ENCODE measurements at places on chromosomes 4 and X.

- no peak for DNase-seq
These were observed 20.8 kb upstream of the SLC10A4 start for GRCh38 chr4:48462363-48462762.

DNA sequence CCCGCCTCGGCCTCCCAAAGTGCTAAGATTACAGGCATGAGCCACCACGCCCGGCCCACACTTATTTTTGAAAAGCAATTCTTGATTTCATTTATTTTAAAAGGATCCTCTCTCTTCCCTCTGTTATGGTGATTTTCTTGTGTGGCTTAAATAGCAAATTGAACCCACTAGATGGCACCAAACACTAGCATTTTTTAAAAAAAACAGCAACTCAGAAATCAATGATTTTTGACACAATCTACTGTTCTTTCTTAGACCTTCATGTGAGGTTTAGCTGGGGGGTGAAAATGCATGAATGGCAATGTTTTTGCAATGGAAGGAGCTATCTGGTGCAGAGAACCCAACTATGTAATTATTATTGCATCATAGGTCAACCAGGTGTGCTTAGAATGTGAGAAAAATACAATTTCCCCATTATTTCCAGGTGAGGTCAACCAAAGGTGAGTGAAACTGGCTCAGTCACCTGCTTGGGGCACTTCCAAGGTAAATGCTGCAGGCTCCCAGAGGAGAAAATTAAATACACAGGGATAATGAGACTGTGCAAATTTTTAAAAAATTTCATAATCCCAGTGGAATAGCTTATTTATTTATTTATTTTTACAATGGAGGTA, 226.7 kb upstream of the PRKX start:
- DNase-seq: no peak

DNA sequence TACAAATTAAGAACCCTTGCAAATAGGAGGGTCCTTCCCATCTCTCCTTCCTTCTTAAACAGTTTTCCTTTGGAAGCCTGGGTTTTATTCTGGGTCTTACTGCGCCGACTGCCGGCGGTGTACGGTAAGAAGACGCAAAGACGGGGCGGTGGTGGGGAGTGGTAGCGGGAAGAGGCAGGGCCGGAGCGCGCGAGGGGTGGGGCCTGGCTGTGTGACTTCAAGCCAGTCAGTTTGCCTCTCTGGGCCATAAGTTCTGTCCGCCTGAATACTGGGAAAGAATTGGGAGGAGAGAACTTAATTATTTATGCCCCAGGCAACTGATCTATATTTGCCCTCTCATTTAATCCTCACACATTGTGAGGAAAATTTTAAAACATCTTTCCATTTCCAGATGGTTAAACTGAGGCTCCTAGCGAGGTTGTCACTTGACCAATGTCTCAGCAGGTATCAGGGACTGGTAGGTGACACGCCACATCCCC, 726 bp upstream of the KANTR start:
- DNase-seq: peak; percentile 74

DNA sequence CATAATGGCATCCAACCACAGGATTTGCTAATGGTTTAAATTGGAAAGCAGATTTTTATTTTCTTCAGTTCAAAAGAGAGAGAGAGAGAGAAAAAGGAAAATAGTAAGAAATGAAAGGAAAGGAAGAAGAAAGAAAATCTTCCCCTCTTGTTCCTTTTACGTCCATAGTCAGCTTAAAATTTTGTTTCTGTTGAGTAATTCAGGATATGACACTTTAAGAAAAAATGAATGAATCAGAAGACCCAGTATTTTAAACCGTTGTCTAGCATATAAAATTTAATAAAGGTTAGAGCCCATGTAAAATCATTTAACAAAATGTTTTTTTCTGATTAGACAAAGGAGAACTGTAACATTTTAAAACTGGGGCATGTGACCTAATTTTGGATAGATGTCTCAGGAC, 391.8 kb upstream of the EPHA5 start:
- no peak for DNase-seq

DNA sequence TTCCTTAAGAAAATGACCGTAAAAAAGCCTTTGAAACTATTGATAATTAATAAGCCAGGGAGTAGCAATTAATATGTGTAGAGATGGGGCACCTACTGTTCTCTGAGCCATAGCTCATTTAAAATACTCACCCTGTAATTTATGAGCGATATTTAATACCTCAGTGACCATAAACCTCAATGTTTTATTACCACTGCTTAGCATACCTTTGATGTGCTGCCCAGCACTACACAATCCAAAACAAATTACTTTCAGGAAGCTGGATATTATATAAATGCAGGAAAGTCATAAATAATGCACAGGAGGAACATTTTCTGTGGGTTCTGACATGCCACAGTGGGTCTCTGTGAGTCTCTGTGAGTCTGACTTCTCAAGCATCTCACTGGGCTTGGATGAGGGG, 166.1 kb upstream of the RPL34 start:
- DNase-seq: no peak

- DNase-seq: no peak
These were observed 162.2 kb upstream of the ANXA10 start for GRCh38 chr4:167930166-167930565.

GRCh38 chrX:7168371-7168770, 20.4 kb upstream of the PUDP start:
- no peak for DNase-seq

- DNase-seq: peak; percentile 67
These were observed 260.9 kb downstream of the GLUD2 start for GRCh38 chrX:121308276-121308805.

GRCh38 chr4:87151730-87152129, 68.7 kb downstream of the KLHL8 start:
- DNase-seq: no peak

GRCh38 chr4:100982345-100982744, 365.0 kb downstream of the PPP3CA start:
- no peak for DNase-seq

GRCh38 chrX:17822351-17822750, 38.7 kb downstream of the RAI2 start:
- DNase-seq: no peak

- DNase-seq: no peak
These were observed 4.7 kb downstream of the HAND2 start for GRCh38 chr4:173525118-173526011.
